Stimulated activated CD4-positive, alpha-beta T cell treated with anti-CD3 and anti-CD28 coated beads, Interleukin-2, amount 100 ng/mL, for 24 hours (primary cell): ENCODE measurements at places on chromosomes 7 and 10.

- DNase-seq = no peak
Observed at GRCh38 chr7:105743351-105744090, 132.9 kb downstream of the ATXN7L1 start.

GRCh38 chr7:95929710-95930280 is 157.4 kb downstream of the DYNC1I1 start:
- no peak for DNase-seq

DNA sequence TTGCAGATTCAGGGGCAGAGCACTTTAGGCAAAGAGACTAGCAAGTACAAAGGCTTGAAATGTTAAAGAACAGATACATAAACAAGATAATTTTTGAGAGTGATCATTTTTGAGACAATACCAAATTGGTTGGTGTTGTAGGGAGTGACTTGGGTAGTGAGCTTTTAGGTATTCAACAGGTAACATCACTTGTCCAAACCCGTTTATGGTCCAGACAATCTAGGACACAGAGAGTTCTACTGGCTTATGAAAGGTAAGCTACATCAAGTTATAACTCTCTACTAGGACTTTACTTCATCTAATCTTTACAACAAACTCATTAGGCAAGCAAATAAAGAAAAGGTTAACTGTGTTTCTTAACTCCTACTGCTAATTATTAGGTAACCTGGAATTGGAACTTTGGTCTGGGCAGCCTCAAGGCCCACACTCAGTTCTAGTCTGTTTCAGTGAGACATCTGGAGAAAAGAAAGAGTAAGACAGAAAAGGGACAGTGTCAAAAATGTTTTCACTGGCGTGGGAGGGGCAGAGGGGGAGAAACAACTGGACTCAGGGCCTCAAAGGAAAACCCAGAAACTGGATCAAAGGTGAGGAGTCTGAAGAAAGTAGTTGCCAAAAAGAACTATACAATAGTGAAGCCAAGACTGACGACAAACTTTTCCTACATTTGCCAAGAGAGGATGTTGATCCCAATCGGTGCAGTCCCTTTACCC is 39.2 kb downstream of the GNAT3 start:
- no peak for DNase-seq

- DNase-seq = no peak
Observed at GRCh38 chr7:7138897-7139296, 43.4 kb upstream of the C1GALT1 start.

DNA sequence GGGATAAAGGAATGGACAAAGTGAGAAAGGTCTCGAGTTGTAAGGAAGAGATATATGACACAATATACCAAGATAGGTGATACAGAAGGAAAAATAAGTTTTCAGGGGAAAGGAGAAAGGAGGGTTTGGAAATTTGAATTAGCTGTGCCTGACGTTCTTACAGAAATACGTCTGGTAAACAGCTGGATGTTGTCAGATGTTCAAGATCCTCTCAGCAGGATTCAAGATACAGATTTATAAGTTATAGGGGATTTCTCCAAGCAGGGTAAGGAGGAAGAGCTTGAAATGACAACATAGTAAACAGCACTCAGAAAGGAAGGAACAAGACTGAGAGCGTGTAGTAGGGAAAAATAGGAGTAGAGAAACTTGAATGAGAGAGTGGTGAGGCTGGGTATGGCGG is 1184.1 kb downstream of the TYW1 start:
- no peak for DNase-seq

- DNase-seq = no peak
Observed at GRCh38 chr7:111074748-111075146, 16.2 kb upstream of the LRRN3 start.

- no peak for DNase-seq
Observed at GRCh38 chr10:122073508-122073907, 84.5 kb downstream of the TACC2 start.

DNA sequence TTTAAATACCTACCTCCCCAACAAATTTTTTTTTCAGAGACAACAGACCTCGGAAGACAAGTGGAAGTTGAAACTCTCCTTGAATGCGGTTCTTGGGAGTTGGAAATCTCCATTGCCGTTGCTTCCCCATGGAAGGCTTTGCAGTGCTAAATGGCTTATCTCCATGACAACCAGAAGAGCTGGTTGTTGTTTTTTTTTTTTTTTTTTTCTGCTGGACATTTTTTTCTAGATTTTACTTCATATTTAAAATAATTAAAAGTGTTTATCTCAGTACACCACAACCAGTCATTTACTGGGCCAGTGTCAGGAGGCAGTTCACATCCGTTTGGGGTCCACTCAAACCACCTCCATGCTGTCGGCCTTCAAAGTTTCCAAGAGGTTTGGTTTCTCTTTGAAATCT is 348.5 kb upstream of the PRKCQ start:
- no peak for DNase-seq

DNA sequence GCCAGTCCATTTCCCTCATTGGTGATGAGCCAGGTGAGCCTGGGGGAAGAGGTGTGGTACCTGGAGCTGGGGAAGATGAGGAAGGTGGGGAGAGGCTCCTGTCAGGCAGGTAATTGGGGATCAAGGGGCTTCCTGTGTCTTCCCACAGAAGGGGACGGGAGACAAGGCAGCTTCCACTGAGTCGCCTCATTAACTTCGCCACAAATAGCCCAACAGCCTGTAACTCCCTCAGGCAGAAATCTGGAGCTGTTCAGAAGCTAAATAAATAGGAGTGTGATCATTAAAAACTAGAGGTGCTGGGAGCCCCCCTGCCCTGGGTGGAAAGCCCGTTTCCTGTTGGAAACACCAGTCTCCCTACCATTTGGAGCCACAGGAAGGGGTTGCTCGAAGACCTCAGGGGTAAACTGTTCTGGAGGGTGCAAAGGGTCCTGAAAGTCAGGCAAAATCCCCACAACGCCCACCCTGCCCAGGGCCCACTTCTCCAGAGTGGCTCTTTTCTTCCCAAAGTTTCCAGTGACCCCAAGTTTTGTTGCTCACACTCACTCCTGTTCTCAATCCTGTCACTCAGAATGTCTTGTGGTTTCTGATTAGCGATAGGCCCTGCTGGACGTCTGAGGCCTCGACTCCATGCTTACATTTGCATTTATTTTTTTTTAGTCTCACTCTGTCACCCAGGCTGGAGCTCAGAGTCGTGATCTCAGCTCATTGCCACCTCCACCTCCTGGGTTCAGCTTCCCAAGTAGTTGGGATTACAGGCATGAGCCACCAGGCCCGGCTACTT is 25.7 kb downstream of the UNC5B start:
- DNase-seq = no peak

- no peak for DNase-seq
Observed at GRCh38 chr10:68489919-68490318, 18.1 kb upstream of the DNA2 start.

DNA sequence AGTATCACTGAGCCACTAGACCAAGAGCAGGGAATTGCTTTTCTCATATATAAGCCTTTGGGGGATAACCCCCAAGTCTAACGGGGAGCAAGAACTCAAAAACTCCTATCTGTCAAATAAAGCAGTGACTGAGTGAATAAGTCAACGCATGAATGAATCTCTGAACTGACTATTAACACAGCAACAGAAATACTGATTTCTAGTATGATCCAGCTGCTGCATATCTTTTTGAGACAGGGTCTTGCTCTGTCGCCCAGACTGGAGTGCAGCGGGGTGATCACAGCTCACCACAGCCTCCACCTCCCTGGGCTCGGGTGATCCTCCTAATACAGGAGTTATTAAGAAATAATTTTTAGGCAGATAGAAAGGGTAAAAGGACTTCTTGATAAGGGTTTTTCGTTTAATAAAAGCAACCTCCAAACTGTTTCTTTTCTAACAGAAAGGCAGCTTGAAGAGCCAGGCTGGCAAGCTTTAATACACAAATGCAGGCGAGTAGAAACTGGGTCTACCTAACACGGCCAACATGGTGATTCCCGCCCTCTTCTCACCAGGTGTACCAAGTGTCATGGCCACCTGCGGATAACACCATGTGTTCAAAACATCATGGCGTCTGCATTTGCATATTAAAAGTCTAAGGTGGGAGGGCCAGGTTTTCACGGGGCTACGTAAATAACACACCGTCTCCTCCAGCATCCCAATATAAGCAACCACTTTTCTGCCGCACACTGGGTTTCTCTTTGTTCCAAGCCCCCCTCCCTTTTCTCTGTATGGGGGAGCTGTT is 631.9 kb downstream of the PARD3 start:
- no peak for DNase-seq

GRCh38 chr10:119104654-119105015 is 722 bp downstream of the DENND10 start:
- DNase-seq = peak; percentile 23

DNA sequence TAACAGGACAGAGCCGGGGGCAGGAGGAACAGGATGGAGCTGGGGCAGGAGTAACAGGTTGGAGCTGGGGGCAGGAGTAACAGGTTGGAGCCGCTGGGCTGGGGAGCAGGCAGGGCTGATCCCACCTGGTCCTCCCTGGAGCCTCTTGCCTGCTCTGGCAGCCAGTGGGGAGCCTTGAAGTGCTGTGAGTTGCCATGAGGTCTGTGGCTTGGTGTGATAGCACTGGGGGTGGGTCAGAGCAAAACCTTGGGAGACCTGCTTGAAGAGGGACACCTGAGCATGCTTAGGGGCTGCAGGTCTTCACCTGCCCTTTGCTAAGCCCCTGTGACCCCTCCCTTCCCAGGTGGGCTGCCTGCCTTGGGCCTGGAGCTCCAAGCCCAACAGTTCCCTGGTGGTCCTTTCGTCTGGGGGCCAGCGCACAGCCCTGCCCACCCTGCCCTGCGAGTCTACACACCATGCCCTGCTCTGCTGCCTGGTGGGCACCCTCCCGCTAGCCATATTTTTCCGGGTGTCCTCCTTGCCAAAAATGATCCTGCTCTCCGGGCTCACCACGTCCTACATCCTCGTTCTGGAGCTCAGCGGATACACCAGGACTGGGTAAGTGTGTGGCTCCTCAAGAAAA is 111.6 kb downstream of the ADCY1 start:
- no peak for DNase-seq

DNA sequence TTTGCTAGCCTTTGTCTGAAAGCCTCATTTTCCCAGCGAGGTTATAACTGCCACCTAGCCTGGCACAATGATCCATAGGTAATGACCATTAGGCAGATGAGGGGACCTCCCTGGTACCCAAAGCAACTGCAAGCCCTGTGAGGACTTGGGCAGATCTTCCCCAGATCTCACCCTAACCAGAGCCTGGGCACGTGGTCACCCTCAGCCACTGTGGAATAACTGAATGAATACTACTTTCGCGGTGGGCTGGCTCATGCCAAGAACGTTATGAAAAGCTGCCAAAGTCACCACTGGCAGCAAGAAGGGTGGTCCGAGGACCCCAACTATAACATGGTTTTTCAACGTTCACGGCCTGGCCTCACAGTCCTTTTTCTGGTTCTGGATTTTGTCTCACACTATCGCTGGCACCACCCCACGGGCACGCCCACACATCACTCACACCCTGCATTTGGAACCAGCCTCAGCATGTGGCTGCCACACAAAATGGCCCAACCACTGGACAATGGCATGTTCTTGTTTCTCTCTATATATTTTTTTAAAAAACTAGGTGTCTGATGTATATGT is 3.4 kb downstream of the PRKAG2 start:
- DNase-seq = no peak

DNA sequence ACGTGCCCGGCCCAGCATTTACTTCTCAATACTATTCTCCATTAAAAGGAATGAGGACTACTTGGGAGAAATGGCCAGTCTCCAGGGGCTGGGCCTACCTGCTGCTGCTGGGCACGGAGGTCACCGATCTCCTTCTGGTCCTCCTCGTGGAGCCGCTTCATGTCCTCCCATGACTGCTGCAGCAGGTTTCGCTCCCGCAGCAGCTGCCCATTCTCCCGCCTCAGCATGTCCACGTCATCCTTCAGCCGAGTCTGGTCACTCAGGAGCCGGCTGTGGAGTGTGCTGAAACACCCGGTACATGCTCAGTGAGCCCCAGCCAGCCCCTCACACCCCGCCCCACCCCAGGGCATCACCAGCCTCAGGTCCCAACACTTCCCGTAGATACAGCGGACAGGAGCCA is 73.3 kb downstream of the DLG5 start:
- no peak for DNase-seq

DNA sequence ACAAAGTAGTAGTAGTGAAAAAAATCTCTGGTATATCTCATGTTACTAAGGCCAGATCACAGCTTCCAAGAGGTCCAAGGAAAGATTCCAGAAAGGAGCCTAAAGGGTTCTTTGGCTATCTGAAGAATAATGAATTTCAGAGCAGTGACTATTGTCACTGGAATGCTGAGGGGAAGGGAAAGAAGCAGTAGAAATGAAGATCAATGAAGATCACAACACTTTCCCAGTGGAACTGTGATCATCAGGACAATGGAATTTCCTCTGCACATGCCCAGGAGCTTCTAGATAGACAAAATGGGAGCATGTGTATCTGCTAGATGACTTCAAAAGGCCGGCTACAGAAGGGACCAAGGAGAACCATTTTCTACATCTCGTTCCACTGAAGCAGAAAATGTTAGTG is 219.5 kb upstream of the PHYHIPL start:
- no peak for DNase-seq

GRCh38 chr10:117248750-117249465 is 8.0 kb downstream of the SLC18A2 start:
- DNase-seq = no peak

DNA sequence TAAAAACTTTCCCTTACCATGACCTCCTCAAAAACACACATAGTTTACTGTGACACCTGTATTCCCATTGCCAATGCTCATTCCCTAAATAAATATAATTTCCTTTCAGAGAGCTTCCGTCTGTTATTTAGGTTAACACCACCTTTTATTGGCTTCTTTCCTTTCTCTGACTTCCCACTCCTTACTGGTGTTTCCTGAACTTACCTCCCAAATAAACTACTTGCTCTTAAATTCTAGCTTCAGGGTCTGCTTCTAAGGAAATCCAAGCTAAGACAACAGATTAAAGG is 67.4 kb upstream of the ZNF746 start:
- DNase-seq = no peak

DNA sequence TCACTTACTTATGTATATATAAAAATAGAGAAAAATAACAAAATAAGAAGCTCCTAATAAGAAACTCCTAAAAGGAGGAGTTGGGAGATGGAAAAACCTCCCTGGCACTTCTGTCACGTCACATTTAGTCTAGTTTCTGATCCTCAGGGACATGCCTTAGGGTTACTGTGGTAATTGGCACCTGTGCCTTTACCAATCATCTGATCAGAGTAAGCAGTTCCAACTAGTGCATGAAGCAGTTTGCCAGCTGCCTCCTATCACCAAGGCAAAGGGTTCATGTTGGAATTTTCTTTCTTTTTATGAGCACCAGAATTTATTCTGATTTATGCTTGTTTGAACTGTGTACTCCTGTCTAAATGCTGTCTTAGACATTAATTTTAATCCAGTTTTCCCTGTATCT is 49.9 kb downstream of the ARL4A start:
- no peak for DNase-seq

- no peak for DNase-seq
Observed at GRCh38 chr10:84190621-84191020, 3.7 kb upstream of the CDHR1 start.

- DNase-seq = no peak
Observed at GRCh38 chr7:82166260-82167015, 277.1 kb downstream of the CACNA2D1 start.

DNA sequence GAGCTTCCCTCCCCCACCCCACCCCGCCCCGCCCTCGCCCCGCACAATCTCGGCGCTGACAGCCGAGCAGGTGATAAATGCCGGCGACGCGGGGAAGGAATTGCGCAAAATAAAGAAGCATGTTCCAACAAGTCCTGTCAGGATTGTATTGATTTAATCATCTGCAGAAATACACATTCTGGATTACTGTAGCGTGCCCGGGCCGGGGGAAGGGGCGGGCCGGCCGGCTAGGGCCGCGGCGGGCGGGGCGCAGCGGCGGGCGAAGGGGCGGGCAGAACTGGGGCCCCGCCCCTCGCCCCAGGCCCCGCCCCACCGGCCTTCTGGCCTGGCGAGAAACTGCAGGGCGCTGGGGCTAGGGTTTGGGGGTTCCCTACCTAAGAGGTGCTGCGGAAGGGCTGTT is 88.9 kb upstream of the PAX2 start:
- no peak for DNase-seq
